ENCODE measurements at places on chromosomes 3 and 15.

- no peaks in the 10 kb centered on the region for H3K4me1 ChIP-seq
- H3K27ac ChIP-seq = no peak overlapping the region
- DNase-seq = no peak
- no peak overlapping the region for H3K4me3 ChIP-seq
Measured at GRCh38 chr15:71186267-71186666, 71.0 kb downstream of the THSD4 start.

GRCh38 chr15:48332642-48333034 is 1.4 kb downstream of the DUT start:
- H3K4me1 ChIP-seq = peaks cover 46% of the 10 kb centered on the region
- peak overlapping the region; percentile 99 for H3K4me3 ChIP-seq
- no peaks in the 10 kb centered on the region for H3K27me3 ChIP-seq
- DNase-seq = peak; percentile 13

GRCh38 chr3:170410428-170411029 is 8.1 kb upstream of the CLDN11 start:
- H3K27me3 ChIP-seq = peaks cover 6% of the 10 kb centered on the region
- H3K4me1 ChIP-seq = peaks cover 5% of the 10 kb centered on the region
- H3K27ac ChIP-seq = no peak overlapping the region
- DNase-seq = no peak
- no peak overlapping the region for H3K4me3 ChIP-seq

- DNase-seq = no peak
- no peak overlapping the region for H3K4me3 ChIP-seq
- no peak overlapping the region for H3K27ac ChIP-seq
- no peaks in the 10 kb centered on the region for H3K27me3 ChIP-seq
Measured at GRCh38 chr3:78738833-78739232, 1029.0 kb downstream of the ROBO1 start.

DNA sequence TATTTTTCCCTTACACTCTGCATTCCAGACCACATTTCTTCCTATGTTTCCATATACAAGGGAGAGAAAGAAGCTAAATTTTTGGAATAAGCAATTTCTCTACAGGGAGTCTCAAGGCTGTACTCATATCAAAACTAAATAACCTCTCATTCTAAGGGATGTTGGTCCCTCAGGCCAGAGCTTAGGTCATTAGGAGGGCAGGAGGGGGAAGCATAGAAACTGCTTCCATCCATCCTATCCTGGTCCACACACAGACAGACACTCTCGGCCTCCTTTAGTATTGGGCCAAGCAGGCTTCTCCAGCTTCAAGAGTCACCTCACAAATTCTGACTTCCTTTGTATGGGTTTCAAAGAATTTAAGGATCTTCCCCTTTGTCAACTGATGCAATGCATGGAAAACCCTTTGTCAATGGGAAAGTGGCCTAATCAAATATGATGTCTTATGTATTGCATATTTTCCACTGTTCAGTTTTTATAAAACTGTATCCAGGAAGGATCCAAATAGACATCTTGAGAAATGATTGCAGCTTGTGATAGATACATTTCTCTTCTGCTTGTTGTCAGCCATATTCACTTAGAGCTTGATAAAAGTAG is 140.7 kb upstream of the RARB start:
- H3K4me3 ChIP-seq = no peak overlapping the region
- no peak overlapping the region for H3K27ac ChIP-seq

DNA sequence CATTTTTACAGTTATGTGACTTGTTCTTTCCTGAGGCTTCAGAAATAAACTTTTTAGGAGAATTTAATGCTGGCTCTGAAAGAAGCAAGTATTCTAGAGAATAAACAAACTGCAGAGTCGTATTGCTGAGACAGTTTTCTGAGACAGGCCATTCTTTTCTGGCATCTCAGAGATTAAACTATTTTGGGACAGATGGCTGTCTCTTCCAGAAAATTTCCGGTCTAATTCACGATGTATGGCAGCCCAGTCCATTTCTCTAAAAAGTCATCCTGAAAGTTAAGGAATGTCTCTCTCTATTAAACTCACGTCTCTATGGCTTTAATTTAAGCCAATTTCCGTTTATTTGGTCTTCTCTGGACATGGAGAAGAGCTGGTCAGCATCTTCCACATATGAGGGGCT is 208.6 kb downstream of the FEZF2 start:
- no peak for DNase-seq
- H3K4me3 ChIP-seq = no peak overlapping the region
- no peak overlapping the region for H3K27ac ChIP-seq
- H3K27me3 ChIP-seq = peaks cover 2% of the 10 kb centered on the region
- no peaks in the 10 kb centered on the region for H3K36me3 ChIP-seq

DNA sequence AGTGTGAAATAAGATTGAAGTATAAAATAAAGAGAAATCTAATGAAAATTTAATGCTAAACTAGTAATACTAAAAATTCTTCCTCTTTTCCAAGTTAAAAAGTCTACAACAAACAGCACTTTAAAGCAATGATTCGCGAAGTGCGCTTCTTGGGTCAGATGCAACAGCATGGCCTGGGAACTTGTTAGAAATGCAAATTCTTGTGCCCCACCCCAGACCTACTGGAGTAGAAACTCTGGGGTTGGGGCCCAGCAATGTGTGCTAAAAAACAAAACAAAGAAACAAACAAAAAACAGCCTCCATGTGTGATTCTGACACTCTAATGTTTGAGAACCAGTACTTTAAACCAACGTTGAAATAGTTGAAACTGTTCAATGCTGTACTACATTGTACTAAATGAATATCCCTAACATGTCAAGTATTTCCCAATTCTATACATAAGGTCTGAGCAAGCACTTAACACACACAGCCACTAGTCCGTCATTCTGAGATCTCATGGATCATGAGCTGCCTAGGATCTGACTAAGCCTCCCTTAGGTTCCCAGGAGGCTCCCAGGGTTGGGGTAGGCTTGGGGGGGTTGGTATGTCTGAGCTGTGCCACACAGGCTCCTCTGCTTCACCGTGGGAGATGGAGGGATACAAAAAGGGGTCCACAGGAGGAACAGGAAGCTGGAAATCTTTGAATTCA is 6.1 kb downstream of the RASGRP1 start:
- peaks cover 94% of the 10 kb centered on the region for H3K4me1 ChIP-seq
- H3K27me3 ChIP-seq = no peaks in the 10 kb centered on the region
- peak overlapping the region; percentile 100 for H3K27ac ChIP-seq
- peak overlapping the region; percentile 97 for H3K4me3 ChIP-seq

DNA sequence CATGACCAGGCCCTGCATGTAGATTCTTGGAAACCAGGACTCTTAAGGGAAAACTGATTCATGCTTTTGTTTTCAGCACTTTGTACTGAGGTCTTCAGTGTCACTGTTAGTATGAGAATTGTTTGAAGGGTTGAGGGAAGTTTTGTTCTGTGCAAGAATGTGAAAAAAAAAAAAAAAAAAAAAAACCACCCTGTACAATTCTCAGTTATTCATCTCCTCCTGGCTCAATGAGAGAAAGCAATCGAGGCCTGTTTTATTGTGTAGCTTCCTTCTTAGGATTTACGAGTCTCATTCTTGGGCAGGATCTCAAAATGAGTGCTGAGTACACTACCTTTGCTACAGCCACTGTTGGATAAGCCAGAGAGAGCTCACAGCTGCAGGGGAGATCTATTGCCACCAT is 469.5 kb downstream of the CNTN4 start:
- no peak for DNase-seq
- H3K36me3 ChIP-seq = no peaks in the 10 kb centered on the region
- no peak overlapping the region for H3K27ac ChIP-seq

GRCh38 chr3:123602325-123602724 is 17.5 kb upstream of the HACD2 start:
- no peaks in the 10 kb centered on the region for H3K27me3 ChIP-seq
- no peak overlapping the region for H3K4me3 ChIP-seq
- no peak overlapping the region for H3K27ac ChIP-seq
- H3K36me3 ChIP-seq = peaks cover 2% of the 10 kb centered on the region
- no peak for DNase-seq

GRCh38 chr3:27483117-27484014 is 818 bp downstream of the SLC4A7 start:
- H3K27me3 ChIP-seq = no peaks in the 10 kb centered on the region
- H3K36me3 ChIP-seq = peaks cover 4% of the 10 kb centered on the region
- H3K4me1 ChIP-seq = peaks cover 41% of the 10 kb centered on the region
- peak; percentile 41 for DNase-seq
- peak overlapping the region; percentile 99 for H3K4me3 ChIP-seq

DNA sequence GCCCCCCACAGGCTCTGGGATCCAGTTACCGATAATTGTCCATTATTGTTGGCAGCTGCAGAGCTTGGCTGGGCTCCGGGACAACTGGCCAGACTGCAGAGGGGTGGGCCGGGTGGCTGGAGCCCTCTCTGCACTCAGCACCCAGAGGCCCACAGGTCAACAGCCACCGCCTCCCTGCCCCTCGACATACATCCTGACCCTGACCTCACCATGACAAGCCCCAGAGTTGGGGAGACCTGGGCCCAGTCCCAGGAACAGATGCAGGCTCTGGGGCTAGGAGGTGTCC is 22.4 kb downstream of the PTH1R start:
- no peak for DNase-seq
- peaks cover 4% of the 10 kb centered on the region for H3K4me1 ChIP-seq
- H3K36me3 ChIP-seq = no peaks in the 10 kb centered on the region
- H3K27me3 ChIP-seq = peaks cover 26% of the 10 kb centered on the region
- H3K4me3 ChIP-seq = no peak overlapping the region

DNA sequence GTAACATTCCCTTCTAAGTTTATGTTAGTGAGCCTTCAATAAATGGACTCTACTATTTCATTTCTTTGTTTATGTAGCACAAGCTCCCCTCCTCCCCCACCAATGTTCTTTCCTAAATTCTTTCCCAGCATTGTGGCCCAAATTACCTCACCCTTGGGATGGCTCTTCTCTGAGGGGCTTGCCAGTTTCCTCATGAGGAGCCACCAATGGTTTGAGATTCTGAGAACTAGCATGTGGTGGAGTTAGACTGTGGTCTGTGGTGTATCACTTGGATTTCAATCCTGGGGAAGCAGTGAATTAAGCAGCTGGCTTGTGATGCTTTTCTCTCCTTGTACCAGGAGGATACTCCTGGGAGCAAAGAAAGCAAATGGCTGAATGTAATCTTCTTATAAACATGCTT is 50.0 kb upstream of the NPHP3 start:
- no peak for DNase-seq
- H3K27ac ChIP-seq = no peak overlapping the region
- no peaks in the 10 kb centered on the region for H3K4me1 ChIP-seq
- peaks cover 30% of the 10 kb centered on the region for H3K27me3 ChIP-seq
- H3K36me3 ChIP-seq = no peaks in the 10 kb centered on the region
- H3K4me3 ChIP-seq = no peak overlapping the region

- no peaks in the 10 kb centered on the region for H3K27me3 ChIP-seq
- H3K27ac ChIP-seq = peak overlapping the region; percentile 54
- H3K36me3 ChIP-seq = peaks cover 14% of the 10 kb centered on the region
- H3K4me3 ChIP-seq = peak overlapping the region; percentile 62
- DNase-seq = no peak
Measured at GRCh38 chr3:156812521-156813335, 13.4 kb upstream of the LEKR1 start.

- no peaks in the 10 kb centered on the region for H3K4me1 ChIP-seq
- no peak for DNase-seq
- peaks cover 17% of the 10 kb centered on the region for H3K27me3 ChIP-seq
- H3K36me3 ChIP-seq = peaks cover 4% of the 10 kb centered on the region
- no peak overlapping the region for H3K27ac ChIP-seq
- no peak overlapping the region for H3K4me3 ChIP-seq
Measured at GRCh38 chr3:194158942-194159439, 23.0 kb downstream of the HES1 start.

DNA sequence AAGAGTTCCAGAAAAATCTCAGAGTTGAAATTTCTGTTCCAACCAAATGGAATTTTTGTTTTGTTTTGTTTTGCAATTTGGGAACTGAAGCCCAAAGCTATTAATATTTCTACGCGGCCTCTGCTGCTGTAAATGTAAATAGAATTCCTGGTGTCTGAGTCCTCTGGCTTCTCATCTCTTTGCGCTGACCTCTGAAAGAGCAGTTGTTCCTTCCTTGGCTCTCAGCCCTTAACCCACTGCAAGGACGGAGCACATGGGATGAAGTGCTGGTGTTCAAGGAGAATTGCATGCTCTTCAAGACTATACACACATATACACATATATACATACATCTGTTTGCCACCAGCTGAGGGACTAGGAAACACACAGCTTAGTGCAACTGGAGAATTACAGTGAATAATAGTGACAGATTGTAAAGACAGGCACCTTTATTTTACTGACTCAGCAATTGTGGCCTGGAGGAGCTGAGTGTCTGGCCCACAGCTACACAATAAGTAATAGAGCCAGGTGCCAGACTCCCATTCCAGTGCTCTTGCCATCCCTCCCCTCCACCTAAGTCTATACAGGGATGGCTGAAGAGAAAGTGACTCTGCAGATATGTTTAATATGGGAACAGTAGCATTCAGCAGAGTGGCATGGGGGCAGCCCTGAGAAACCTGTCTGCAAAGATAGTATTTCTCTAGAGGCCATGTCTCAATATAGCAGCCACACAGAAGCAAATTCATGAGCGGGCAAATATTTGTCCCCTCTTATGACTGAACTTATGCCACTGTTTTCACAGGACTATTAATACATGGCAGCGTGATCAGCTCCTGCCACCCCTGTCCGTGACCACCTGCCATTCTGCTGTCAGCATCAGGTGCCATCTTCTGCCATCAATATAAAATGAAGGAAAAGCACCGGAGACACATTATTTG is 42.3 kb downstream of the NEK10 start:
- H3K27me3 ChIP-seq = no peaks in the 10 kb centered on the region
- no peak overlapping the region for H3K4me3 ChIP-seq
- H3K4me1 ChIP-seq = no peaks in the 10 kb centered on the region
- H3K36me3 ChIP-seq = peaks cover 3% of the 10 kb centered on the region
- no peak for DNase-seq

GRCh38 chr15:65824941-65825544 is 33.0 kb upstream of the DENND4A start:
- DNase-seq = no peak
- H3K4me1 ChIP-seq = peaks cover 74% of the 10 kb centered on the region
- no peak overlapping the region for H3K4me3 ChIP-seq
- H3K36me3 ChIP-seq = no peaks in the 10 kb centered on the region
- no peak overlapping the region for H3K27ac ChIP-seq

GRCh38 chr3:83863380-83863779 is 1095.4 kb upstream of the CADM2 start:
- H3K4me1 ChIP-seq = no peaks in the 10 kb centered on the region
- no peaks in the 10 kb centered on the region for H3K36me3 ChIP-seq
- H3K27ac ChIP-seq = no peak overlapping the region
- no peak overlapping the region for H3K4me3 ChIP-seq
- no peaks in the 10 kb centered on the region for H3K27me3 ChIP-seq

DNA sequence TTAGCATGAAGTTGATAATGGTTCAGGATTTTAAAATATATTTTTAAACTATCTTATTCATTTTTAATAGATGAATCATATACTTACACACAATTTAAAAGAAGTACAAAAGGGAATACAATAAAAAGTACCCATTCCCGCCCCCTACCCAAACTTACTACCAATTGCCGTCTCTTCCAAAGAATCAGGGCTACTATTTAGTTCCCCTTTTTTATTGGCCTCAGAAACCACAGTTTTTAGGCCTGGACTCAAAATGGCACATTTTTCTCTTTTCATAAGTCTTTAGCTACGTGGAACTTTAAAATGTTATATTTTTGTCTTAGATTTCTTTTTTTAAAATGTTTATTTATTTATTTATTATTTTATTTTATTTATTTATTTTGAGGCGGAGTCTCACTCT is 18.0 kb downstream of the LRRK1 start:
- peaks cover 8% of the 10 kb centered on the region for H3K27me3 ChIP-seq
- no peaks in the 10 kb centered on the region for H3K4me1 ChIP-seq
- no peak for DNase-seq
- H3K27ac ChIP-seq = no peak overlapping the region
- H3K36me3 ChIP-seq = no peaks in the 10 kb centered on the region

- H3K27me3 ChIP-seq = peaks cover 58% of the 10 kb centered on the region
- H3K36me3 ChIP-seq = no peaks in the 10 kb centered on the region
- no peak overlapping the region for H3K4me3 ChIP-seq
Measured at GRCh38 chr3:128556384-128556783, 63.4 kb upstream of the GATA2 start.
